ENCODE measurements at places on chromosomes 16 and 17.

- no peak for DNase-seq
Measured at GRCh38 chr17:80166446-80166845, 3.4 kb upstream of the CARD14 start.

- no peak for DNase-seq
Measured at GRCh38 chr16:28140788-28141618, 70.8 kb downstream of the XPO6 start.

DNA sequence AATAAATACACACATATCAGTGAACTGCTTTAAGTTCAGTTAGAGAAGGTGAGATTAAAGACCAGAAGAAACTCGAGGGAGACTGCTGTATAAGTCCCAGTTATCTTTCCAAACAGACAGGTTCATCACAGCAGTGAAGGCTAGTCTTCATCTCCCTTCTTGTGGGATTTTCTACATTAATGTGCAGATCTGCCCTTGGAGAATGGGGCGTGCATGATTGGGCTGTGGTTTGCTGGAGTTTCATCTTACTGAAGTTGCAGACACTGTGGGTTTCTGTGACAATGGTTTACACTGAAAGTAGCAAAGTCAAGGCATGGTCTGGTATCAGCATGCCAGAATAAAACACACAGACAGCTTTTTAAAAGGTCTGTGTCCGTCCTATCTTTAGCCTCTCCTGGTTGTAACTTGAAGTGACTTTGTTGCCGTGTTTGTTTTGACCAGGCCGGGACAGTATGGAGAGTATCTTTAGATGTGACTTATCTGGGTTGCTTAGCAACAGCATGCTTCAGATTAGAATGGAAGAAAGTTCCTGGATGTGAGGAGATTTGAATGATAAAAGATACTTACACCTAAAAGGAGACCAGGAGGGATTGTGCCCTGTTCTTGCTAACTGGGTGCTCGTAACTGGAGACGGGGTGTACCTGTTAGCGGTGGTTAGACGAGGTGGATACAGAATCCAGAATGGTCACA is 16.1 kb downstream of the NAA60 start:
- DNase-seq, result no peak

DNA sequence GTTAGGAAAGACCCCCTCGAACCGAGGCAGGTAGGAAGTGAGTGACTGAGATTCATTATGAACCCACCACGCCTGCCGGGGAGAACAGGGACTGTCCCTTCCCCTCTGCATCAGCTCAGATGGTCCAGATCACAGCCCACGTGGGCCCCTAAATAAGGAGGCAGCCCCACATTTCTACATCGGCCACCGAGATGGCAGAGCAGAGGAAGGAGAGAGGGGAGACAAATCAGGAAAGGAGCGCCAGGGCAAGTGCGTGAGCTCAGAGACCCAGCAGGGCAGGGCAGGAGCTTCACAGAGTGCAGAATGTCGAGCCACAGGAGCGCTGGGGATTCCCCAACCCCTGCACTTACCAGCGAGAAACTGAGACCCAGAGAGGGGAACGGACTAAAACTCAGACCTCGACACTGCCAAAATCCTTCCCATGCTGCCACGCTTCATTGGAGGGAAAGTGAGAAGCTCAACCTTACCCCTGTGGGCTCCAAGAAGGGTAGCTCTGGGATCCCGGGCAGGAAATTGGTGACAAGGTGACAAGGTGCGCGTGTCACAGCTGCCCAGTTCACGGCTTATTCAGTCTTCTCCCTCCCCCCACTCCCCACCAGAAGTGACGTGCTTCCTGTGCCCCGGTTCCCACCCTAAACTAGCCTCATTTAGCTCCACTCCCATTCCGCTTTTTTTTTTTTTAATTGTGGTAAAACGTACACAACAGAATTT is at the start of gene ICAM2:
Gene ICAM2 (minus strand): TSS at position 578 of the 711 bp plus-strand sequence. CDS start 13,942 bp downstream, outside the sequence.
- peak; percentile 80 for DNase-seq

DNA sequence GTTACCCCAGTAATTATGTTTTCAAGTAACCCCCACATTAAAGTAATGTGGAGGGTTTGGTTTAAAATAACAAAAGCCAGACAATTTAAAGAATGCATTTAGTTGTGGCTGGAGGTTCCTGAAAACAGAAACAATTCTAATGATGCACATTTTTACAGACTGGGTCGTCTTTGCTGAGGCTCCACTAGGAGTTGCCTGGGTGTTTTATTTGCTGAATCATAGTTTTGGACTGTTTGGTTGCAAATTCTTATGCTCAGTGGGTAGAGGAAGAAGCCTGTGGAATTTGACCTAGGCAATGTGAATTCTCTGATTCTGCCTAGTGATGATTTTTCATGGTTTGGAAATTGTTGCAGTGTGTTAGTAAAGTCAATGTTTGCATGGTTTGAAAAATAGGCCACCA is 16.3 kb downstream of the SHISA9 start:
- DNase-seq, result no peak

GRCh38 chr17:78842881-78843565 is 2.4 kb upstream of the USP36 start:
- DNase-seq, result no peak

DNA sequence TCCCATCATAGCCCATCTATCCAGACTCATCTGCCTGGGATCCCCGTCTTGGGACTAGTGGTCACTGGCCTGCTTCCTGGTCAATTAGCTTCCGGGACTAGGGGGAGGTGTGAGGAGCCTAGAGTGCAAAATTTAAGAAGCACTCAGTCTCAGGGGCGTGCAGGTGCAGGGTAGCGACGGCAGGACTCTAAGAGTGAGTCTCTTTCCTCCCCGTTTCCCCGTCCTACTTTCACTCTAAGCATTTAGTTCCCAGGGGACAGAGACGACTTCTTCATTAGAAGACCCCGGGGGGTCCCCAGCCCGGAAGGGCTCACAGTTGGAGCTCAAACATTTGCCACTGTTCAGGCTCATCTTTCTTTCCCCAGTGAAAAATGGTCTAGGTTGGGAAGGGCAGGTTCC is 677 bp upstream of the ZNHIT3 start:
- DNase-seq, result no peak

DNA sequence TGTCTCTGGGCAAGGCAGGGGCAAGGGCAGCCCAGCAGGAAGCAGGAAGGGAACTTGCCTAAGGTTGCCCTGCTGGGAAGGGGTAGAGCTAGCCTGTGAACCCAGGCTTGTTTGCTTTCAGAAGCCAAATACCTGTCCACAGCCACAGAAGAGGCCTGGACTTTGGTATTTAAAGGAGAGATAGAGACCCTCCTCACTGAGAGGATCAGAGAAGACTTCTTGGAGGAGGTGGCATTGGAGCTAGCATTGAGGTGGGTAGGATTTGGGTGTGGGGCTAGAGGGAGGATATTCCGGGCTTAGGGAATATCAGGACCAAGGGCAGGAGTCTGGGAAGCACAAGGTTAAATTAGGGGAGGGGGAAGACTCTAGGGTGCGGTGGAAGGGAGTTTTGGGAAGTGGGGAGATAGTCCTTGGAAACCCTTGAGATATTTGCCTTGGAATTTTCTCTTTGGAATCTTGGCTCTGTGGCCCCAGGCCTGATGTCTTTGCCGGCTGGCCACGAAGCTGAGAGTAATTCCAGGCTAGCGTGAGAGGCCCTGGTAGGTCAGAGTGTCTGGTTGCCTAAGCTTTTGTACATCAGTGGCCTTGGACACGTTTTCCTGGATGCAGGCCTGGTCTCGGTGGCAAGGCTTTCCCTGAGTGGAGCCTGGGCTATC is 13.1 kb upstream of the ETV4 start:
- DNase-seq, result no peak

GRCh38 chr17:73546770-73547536 is 97.3 kb downstream of the SDK2 start:
- no peak for DNase-seq

DNA sequence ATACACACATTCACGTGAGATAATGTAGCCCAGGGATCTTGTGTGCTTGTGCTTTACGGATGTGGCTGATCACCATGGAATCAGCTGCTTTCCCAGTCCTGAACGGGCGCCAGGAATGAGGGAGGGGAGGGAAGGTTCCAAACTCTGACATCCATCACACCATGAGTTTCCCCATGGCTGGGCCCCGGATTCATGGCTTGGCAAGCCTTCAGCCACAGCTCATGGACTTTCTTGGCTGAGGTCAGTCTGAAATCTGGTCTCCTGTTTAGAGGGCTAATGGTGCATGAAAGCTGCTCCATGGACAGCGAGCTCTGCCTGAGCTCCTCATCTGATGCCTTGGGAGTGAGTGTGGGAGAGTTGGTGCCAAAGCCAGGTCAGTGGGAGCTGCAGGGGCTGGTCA is 767.6 kb upstream of the EEF2KMT start:
- DNase-seq, result no peak

DNA sequence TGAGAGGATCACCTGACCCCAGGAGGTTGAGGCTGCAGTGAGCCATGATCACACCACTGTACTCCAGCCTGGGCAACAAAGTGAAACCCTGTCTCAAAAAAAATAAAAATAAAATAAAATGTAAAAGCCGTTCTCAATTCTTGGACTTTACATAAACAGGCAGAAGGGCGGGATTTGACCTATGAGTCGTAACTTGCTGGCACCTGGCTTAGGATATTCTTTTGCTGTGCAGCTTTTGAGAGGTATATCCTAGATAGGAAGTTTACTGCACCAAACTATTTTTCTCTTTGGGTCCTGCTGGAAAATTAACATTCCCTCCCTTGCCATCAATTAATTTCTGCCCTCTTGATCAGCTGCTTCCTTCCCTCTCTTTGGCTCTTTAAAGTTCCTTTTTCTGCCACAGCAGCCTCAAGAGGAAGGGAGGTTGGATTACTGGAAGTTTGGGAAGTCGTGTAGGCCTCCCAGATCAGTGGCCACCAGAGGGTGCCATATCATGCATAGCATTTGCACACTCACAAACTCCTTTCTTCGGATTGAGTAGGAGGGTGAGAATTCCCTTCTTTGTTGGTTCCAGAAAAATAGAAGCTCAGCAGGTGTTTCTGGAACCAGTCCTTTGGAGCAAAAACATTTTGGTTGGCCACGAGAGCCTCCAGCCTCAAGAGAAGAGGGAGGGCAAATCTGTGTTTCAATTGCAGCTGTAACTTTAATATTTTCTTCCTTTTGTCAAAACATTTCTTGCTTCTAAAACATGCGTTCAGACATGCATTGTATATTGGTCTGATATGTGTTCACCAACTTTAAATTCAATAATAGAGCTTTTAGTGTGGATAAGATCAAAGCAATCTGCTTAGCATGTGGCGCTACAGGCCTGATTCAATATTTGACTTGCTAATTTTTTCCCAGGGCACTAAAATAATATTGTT is 147.3 kb downstream of the CCDC182 start:
- peak; percentile 30 for DNase-seq

GRCh38 chr17:50186661-50187393 is 14.6 kb downstream of the COL1A1 start:
- DNase-seq, result no peak

- no peak for DNase-seq
Measured at GRCh38 chr17:2008332-2009126, 16.6 kb downstream of the RTN4RL1 start.

- peak; percentile 12 for DNase-seq
Measured at GRCh38 chr17:18258356-18259038, at the start of gene FLII. Gene FLII (minus strand): TSS chr17:18258738. CDS start chr17:18258690, 48 bp downstream.

GRCh38 chr17:52465407-52465806 is 306.9 kb upstream of the CA10 start:
- DNase-seq, result no peak

DNA sequence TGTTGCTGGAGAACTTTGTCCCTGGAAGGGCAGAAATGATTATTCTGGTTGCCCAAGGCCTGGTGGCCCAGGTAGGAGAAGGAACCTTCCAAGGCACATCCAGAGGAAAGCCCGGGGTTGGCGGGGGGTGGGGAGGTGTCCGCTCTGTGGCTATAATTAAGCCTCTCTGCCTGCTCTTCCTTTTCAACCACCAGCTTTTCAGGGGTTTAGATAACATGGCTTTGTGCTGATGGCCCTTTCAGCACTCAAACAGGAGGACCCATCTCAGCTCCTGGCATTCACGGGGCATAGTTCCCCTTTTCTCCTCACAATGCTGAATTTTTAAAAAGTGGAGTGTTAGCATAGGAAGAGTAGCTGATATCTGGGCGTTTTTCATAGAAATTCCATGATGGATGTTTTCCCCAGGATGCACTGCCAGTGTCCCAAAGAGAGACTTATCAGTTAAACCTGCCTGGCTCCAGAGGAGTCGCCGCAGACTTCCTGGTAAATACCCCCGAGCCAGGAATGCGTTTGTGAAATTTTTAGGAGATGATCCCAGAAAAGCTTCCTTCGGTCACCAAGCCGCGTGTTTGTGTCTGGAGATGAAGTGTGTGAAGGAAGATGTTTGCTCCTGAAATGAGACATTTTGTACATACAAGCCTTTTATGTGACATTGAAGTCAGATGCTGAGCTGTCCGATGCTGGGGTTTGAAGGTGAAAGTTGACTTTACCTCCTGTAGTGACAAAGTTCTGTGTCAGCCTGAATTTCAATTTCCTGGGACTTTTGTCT is 188.5 kb downstream of the MSI2 start:
- no peak for DNase-seq

- no peak for DNase-seq
Measured at GRCh38 chr17:40540448-40540847, 24.8 kb downstream of the CCR7 start.

DNA sequence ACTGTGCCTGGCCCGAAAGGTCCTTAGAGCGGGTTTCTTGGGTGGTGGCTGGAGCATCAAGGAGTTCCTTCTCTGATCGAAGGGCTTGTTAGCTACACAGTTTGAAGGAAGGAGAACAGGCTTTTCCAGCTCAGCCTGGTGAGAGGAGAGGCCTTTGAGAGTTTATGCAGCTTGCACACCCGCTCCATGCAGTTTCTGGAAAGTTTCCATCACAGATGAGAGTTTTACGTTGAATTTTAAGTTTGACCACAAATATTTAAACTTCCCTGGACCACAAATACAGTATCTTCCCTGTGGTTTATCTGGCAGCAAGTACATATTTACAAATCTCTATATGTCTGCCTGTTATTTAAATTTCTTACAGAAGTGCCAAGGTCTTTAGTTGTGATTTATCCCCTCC is 56.8 kb downstream of the HIC1 start:
- no peak for DNase-seq

- DNase-seq, result peak; percentile 26
Measured at GRCh38 chr17:7440113-7440833, 961 bp downstream of the FGF11 start.

DNA sequence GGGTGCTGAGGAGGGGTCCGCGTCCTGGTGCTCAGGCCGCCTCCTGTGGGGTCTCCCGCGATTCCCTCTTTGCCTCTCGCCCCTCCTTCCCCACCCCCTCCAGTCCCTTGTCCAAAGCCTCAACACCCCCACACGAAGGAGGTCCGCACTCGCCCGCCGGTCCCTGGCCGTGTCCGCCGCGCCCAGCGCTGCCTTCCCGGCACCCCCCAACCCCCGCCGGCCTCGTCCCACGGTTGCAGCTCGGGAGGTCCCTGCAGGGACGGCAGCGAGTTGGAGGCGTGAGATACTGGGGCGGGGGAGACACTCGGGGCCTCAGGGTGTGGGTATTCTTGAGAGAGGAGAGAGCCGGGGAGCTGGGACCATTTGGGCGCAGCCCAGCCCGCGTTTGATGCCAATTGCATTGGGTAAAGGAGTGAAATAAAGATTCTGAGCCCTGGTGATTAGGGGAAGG is 468 bp downstream of the FLYWCH2 start:
- DNase-seq, result no peak

DNA sequence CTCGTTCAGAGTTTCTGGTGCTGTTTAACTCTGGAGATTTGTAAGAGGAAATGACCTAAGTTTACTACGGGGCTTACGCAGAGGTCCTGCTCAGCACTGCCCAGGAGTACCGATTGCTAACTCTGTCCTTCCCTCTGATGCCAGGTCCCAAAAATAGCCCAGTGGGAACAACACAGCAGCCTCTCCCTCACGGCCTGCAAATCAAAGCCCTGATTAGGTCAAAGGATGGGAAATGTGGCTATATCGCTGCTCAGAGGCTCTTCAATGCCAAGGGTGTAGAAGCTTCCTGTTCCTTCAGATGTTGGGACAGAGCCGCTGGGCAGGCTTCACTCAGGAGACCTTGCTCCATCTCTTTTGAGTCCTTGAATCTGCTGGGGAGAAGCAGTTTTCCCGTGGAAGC is 174.2 kb upstream of the KCNJ16 start:
- no peak for DNase-seq

Measured in dermis microvascular lymphatic vessel endothelial cell (primary cell).